ENCODE measurements at places on chromosomes 2 and 18.

- DNase-seq = no peak
Measured at GRCh38 chr18:3579701-3580100, 129.7 kb downstream of the TGIF1 start.

DNA sequence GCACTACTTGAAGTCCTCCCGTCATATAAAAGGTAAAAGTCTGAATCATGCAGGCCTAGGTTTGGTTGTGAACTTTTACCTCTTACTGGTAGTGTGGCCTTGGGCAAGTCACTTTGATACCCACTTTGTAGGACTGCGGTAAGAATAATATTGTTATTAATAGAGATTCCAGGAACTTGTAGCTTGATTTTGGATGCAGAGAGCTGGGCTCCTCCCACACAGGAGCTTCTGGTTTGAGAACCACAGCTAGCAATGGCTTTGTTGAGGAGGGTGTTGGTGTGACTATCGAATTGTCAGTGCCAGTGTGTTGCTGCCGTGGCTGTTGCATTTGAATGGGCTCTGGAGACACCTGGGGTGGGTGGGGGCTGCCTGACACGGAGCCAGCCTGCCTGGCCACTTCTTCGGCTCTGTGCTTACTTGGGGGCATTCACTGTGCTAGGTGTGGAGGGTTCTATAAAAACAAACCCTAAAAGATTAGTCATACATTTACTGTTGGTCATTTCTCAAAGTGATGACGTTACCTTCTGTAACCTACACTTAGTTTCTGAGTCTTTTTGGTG is 38.5 kb downstream of the ASAP2 start:
- no peak for DNase-seq

GRCh38 chr2:8134985-8135682 is 546.7 kb upstream of the ID2 start:
- DNase-seq = no peak

- DNase-seq = no peak
Measured at GRCh38 chr2:231370749-231371429, 24.6 kb upstream of the B3GNT7 start.

- DNase-seq = no peak
Measured at GRCh38 chr18:63878925-63879324, 8.6 kb upstream of the SERPINB2 start.

DNA sequence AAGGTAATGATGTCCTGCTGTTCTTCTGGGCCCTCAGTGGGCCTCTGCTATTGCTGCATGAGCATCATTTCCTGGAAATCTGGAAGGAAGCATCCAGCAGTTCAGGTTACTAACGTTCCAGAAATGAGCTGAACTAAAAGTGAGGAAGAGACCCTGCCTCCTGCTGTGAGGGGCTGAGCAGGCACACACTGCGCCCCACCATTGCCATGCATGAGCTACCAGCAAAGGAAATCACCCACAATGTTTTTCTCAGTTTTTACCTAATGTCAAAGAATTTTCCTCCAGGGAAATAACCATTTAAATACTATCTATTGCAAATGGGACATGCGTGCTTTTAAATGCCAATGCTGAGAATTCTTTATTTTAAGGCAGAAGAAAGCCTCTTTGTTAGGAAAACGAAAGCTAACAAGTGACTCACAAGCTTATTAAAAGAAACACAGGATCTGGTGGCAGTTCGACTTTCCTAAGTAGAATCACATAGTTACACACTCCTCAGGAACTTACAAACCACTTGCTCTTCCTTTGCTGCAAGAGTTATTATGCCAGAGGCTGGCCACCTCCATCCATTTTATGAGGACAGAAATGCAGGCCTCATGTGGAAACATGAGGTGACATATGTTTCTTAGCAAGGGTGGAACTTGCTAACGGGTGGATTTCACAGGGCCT is 152.6 kb upstream of the TTC39C start:
- no peak for DNase-seq

DNA sequence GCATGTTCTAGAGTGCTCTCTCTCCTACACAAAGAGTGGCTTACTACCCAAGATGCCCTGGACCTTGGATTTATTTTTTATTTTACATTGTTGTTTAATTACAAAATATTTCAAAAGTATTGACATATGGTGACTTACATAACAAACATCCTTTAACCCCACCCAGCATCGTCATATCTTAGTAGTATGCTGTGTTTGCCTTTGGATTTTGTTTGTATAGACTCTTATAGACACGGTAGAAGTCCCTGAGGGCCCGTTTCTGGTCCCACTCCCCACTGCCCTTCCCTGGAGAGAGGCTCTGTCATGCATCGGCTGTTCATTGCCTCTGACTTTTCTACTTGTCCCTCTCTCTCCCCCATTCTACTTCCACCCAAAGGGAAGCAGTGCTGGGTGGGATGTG is 112.0 kb downstream of the ZBTB7C start:
- no peak for DNase-seq

DNA sequence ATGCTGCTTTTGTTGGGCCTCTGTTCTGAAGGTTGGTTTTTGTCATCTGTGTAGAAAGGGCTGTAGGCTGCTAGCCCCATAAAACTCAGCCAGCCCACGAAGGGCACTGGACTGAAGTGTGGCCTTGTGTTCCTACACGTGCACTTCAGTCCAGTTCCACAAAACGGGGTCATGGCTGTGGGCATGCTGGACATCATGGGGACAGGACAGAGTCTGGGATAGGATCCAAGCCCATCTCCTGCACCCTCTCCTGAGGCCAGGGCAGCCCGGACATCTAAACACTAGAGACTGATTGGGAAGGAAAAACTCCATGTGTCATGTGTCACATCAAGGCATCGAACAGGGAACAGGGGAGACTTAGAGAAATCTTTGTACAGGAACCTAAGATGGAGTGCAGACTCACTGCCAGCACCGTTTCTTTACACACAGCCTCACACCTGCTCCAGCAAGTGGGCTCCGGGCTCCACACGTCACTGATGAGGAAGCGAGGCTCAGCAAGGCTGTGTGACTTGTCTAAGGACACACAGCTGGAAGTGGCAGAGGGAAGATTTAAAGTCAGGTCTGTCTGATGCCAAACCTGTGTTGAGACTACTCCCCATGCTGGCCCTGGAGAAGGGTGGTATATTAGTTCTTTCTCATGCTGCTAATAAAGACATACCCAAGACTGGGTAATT is 74.8 kb upstream of the BCL2L11 start:
- no peak for DNase-seq

- no peak for DNase-seq
Measured at GRCh38 chr2:179749210-179749609, 112.2 kb downstream of the ZNF385B start.

DNA sequence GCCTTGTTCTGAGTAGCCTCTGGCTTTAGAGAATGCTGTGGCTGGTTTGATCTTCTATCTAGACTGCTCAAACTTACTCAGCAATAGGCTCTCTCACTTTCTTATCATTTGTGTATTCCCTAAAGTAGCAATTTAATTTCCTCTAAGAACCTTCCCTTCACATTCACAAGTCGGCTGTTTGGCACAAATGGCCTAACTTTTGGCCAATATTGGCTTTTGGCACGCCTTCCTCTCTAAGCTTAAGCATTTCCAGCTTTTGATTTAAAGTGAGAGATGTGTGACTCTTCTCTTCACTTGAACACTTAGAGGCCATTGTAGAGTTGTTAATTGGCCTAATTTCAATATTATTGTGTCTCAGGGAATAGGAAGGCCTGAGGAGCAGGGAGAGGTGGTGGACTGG is 219.5 kb upstream of the PXDN start:
- no peak for DNase-seq

DNA sequence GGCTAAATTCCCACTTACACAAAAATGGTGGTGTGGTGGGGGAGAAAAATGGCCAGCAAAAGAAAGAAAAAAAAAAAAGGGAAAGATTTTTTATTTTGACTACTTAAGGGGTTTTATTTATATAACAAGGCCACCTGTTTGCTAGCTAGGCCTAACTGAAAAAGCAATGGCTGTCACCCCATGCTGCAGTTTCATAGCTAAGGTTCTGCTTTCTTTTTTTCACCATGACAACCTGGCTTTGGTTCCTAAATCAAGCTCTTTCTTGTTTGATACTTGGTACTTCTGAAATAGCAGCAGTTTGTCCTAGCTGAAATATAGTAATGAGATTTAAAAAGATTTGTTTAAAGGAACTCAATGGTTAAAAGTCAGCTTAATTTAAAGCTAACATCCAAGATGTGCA is 433.2 kb upstream of the MEX3C start:
- DNase-seq = no peak

- DNase-seq = no peak
Measured at GRCh38 chr18:24627644-24628315, 167.3 kb downstream of the HRH4 start.

DNA sequence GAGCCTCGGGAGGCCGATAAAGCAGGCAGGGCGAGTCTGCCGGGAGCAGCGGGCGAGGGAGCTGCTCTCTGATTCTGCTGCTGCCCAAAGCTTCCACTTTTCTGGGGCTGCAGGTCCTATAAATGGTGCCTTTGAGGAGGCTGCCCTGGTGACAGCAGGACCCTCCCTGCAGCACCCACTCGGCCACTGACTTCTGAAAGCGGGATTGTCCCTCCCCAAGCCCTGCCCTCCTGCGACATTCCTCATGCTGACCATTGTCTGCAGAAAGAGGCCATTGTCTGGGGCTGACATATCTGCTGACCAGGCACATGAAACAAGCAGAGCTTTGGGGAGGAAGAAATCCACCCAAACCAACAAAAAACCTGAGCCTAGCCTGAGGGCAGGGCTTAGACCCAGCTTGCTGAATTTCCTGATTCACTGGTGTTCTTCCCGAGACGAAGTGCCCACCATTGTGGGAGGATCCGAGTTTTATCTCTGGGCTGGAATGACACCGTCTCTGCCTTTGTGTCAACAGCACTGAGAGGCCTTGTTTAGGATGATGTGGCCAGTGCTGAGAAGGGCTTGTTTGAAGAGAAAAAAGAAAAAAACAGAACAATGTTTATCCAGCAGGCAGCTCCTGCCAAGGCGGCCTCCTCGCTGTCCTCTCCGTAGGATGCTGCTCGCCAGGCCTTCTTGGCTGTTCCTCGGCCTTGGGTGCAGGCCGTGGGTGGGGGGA is 129.7 kb downstream of the MYCN start:
- DNase-seq = no peak

DNA sequence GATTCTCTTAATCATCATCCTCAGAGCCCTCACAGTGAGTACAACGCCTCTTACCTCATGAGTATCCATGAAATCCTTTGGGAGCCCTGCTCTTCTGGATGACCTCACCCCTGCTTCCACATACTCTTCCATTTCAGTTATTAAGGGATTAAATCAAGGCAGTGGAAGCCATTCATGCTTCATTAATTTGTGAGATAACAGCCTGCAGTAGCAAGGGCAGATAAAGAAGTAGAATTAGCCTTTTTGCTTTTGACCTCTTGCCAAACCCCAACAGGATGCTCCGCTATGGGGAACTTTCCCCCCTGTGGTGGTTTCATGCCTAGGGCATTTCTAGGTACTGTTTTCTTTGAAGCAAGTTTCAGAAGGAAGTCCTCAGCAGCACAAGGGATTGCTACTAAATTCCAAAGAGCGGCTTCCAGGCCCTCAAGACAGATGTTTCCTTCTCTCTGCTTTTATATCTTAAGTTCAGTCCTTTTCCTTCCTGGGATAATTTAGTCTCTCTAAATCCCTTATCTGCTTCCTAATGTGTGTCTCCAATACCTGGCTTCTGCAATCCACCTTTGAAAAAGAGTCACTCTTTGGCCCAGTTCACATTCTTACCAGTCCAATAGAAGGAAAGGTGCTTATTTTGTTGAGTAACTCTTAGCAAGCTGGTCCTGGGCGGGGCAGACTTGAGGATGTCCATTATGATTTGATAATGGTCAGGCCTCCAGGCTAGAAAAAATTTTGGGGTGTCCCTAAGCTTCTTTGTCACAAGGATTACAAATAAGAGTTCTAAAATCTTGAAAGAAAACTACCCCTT is 76.9 kb downstream of the MYO1B start:
- DNase-seq = peak; percentile 2

- DNase-seq = no peak
Measured at GRCh38 chr18:476251-476664, 24.2 kb downstream of the COLEC12 start.

DNA sequence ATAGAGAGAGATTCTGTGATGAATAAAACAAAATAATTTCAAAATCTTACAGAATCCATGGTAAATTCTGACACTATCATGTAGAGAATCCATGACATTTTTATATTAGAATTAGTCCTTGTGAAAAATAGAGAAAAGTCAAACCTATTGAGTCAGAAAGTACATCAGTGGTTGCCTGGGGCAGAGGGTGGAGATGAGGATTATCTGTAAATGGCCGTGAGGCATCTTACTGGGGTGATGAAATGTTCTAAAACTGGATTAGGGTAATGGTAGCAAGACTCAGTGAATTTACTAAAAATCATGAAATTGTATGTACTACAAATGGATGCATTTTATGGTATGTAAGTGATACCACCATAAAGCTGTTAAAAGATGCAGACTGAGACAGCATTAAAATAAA is 323.1 kb downstream of the SLC8A1 start:
- DNase-seq = no peak

DNA sequence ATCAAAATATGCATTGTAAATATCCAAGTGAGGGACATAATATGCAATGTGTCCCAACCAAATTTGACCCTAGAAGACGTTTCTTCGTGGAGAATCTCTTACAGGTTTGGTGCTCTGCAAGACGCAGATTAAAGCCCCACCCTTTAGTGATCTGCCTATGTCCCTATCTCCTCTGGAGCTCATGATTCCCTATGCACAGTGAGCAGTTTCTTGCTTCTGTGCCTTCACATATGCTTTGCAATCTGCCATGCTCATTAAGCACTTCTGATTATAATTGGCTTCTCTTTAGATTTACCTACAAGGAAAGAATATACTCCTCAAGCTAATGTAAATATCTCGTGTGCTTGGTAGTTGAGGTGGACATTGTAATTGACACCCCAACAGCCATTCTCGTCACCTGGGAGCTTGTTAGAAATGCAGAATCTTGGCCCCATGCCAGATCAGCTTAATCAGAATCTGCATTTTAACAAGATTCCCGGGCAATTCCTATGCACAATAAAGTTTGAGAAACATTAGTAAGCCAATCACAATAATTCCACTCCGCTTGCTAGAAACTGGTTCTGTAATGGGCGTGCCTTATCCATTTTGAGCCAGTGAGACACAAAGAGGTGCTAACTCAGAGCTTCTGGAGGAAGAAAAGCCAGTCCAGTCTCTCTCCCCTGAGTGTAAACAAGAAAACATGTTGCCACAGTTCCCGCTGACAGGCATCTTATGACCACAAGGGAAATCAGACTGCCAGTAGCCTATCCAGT is 2.8 kb upstream of the PUM2 start:
- no peak for DNase-seq

- no peak for DNase-seq
Measured at GRCh38 chr18:26862084-26862483, 3.4 kb downstream of the AQP4 start.

GRCh38 chr2:84217456-84217855 is 241.6 kb downstream of the SUCLG1 start:
- no peak for DNase-seq

Data from activated CD4-positive, alpha-beta T cell treated with anti-CD3 and anti-CD28 coated beads for 4 hours (primary cell).